ENCODE measurements at places on chromosomes 7 and 10.

- no peak for DNase-seq
Measured at GRCh38 chr10:14129770-14130169, 201.0 kb downstream of the FRMD4A start.

DNA sequence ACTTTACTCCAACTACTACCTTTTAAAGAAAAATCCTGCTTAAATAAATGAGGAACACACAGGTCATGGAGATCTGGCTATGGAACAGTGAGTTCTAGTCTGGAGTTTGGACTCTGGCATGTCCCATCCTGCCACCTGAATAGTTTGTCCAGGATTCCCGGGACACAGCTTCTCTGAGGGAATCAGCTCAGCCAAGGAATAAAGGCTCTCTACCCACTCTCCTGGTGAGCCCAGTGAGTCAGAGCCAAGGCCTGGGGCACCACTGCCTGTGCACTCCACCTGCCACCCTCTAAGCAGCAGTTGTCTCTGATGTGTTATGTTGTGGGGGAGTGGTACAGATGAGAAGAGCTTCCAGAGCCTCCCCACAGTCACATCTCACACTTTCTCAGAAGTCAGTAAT is 113.5 kb downstream of the HTR5A start:
- DNase-seq, result no peak

DNA sequence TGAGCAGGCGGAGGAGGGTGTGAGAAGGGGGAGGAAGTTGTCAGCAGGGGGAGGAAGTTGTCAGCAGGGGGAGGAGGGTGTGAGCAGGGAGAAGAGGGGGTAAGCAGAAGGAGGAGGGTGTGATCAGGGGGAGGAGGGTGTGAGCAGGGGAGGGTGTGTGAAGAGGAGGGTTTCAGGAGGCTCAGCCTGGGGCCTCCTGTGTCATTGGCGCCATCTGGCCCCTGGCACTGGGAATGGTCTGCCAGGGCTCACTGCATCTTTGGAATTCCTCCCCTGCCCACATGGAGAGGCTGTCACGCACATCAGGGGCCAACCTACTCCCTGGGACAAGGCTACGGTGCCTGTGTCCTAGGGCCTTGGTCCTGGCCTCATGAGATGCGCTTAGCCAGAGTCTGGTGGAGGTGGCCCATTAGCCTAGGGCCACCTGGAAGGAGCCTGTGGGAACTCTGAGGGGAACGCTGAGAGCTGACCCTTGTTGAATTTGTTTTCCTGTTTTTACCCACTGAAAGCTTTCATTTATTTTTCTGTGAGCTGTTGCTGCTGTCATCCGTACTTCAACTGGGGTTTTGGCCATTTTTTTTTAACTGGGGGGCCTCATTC is 18.0 kb downstream of the CAMK2B start:
- DNase-seq, result no peak

DNA sequence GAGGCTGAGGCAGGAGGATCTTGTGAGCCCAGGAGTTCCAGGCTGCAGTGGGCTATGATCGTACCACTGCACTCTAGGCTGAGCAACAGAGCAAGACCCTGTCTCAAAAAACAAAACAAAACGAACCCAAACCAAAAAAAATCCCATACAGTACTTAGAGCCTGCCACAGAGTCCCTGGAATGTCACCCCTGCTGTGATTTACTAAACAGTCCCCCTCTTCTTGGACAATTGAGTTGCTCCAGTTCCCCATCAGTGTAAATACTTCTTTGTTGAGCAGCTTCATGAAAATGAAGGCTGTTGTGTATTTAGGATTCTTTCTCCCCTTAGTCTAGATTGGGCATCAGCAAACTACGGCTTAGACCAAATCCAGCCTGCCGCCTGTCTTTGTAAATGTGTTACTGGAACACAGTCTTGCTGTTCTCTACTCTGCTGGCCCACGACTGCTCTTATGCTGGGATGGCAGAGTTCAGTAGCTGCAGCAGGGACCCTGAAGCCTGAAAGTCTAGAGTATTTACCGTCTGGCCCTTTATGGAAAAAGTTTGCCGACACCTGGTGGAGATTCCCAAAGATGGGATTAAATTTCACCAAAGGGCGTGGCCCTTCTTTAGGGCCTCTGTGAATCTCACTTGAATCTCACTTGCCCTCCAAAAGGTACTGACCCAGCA is 57.8 kb downstream of the PALD1 start:
- no peak for DNase-seq

GRCh38 chr7:26370011-26370410 is 78.3 kb downstream of the SNX10 start:
- DNase-seq, result no peak

DNA sequence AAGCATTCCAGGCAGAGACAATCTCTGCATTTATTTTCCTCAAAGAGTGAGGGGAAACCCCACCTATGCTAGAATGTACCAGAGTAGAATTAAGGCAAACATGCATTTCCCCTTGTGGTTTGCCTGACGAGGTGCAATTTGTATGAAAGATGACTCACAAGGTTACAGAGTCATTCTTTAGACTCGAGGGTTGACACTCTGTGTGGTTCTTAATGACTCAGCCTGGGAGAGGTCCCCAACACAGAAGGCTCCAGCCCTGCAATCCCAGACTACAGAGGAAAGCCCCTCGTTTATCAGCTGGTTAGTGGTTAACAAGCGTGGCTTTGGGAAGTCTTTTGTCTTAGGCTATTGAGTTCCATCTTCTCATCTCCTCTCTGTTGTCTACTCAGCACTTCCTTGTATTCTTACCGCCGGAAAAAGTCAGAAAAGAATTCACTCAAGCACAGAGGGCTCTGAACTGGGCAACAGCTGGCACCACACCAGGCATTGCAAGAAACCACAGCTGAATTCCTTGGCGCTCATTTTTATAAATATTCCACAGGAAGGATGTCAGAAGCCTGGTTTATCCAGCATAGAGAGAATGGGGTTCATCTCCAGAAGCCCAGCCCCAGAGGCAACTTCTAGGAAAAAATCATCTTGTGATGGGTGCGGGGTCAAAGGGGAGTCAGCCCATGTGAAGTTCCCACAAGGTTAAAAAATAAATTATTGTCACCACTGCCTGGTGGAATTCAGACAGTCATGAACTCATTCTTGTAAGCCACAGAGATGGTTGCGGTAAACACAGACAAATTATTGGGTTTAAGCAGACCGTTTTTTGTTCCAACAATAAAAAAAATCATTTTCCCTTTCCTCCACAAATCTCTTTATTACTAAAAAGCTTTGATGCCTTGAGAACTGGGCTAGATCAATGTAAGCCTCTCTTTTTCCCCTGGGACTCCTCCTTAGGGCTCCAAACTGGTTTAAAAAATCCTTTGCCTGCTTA is 24.5 kb upstream of the SVIL start:
- peak; percentile 80 for DNase-seq

GRCh38 chr7:24933298-24933697 is 46.7 kb downstream of the OSBPL3 start:
- DNase-seq, result no peak

- DNase-seq, result no peak
Measured at GRCh38 chr7:130346941-130347340, 2.3 kb downstream of the CPA5 start.

Measured in T-helper 22 cell (primary cell).